C1 segment of cervical spinal cord (tissue), 14 donors: ENCODE measurements at places on chromosomes 2 and 18.

DNA sequence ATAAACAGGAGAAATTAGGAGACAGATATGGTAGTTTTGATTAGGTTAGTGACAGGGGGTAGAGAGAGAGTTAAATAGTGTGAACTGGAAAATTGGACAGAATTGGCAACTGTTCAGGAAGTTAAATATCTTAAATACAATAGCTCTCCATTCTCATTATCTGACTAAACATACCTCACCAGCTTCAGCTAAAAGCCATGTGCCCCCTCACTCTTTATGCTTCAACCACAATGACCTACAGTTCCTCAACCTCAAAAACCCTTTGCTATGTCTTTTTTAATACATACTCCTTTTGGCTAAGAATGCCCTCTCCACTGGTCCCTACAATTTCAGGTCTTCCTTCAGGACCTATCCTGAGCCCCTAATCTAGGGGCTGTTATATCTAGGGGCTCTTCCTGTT lies 740.2 kb upstream of the ZEB2 start:
- DNase-seq = no peak

GRCh38 chr18:10205151-10205550 lies 249.3 kb upstream of the APCDD1 start:
- no peak for DNase-seq

DNA sequence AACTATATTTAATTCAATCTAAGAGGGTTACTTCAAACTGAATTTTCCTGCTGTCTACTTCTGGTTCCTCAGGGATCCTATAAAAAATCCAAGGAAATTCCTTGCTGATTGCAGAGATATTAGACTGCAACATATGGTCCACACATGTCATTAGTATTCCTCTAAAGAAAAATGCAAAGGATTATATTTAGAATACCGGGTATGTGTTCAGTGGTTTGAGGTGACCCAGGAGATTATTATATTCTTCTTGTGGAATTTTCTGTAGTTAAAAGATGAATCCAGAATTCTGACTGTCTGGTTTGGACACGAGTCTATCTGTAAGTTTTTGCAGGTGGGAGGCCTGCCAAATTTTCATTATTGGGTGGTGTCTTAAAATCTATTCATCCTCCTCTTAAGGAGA lies 18.2 kb downstream of the HOXD1 start:
- no peak for DNase-seq

GRCh38 chr2:71705171-71705960 lies 252.0 kb downstream of the DYSF start:
- no peak for DNase-seq

DNA sequence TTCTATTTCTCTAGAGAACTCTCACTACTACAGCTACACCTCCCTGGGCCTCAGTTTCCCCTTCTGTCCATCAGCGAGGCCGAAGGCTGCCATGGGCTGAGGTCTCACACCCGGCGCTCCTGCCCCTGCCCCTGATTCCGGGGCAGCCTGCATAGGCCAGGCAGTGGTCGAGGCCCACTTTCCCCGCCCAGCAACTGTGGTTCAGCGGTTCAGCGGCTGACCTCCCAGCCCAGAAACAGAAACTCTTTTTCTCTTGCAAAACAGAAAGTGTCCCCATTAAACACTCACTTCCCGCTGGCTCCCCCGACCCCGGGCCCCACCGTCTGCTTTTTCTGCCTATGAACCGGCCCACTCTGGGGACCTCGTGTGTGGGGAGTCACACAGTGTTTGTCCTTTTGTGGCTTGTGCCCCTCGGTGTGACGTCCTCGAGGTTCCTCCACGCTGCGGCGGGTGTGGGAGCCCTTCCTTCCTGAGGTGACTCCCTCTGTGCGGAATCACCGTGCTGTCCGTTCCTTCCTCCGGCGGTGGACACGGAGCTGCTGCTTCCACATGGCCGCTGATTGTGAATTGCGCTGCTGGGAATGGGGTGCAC lies 16.0 kb downstream of the PDCD1 start:
- peak; percentile 32 for DNase-seq

DNA sequence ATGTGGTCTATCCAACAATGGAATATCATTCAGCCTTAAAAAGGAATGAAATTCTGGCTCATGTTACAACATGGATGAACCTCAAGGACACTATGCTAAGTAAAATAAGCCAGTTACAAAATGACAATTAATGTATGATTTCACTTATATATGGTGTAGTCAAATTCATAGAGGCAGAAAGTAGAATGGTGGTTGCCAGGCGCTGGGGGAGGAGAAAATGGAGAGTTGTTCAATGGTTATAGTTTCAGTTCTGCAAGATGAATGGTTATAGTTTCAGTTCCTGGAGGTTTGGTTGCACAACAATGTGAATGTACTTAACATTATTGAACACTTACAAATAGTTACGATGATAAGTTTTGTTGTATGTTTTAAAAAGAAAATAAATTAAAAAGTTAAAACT lies 79.2 kb upstream of the IL1R2 start:
- DNase-seq = no peak

- DNase-seq = no peak
Observed at GRCh38 chr2:212842544-212843185, 304.1 kb upstream of the ERBB4 start.

- DNase-seq = no peak
Observed at GRCh38 chr2:38131676-38132075, 55.7 kb upstream of the CYP1B1 start.

DNA sequence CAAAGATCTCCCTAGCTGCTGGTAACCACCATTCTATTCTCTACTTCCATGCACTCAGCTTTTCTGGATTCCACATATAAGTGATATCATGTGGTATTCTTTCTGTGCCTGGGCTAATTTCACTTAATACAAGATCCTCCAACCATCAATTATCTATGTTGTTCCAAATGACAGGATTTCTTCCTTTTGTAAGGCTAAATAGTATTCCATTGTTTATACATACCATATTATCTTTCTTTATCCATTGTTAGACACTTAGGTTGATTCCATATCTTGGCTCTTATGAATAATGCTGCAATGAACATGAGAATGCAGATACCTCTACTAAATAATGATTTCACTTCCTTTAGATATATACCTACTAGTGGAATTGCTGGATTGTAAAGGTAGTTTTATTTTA lies 66.2 kb downstream of the ROCK2 start:
- no peak for DNase-seq

- DNase-seq = no peak
Observed at GRCh38 chr18:36130039-36130831, 536 bp downstream of the ELP2 start.

DNA sequence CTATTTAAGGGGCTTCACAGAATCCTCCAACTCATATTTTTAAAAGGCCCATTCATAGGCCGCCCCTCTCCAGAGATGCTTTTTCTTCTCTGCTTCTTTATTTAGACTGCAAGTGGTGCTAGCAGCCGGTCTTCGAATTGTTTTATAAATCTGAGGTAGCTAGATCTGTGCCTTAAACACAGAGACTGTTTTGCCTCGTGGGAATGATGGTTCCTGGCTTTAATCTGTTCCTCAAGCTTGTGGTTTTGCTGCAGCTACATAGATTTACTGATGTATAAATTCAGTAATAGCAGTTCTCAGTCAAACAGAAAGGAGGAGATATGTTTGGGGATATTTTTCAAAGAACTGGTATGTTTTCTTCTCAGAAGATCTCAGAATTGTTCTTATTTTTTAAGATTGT lies 45.3 kb downstream of the TNFRSF11A start:
- DNase-seq = no peak

- no peak for DNase-seq
Observed at GRCh38 chr2:143356736-143357446, 227.7 kb downstream of the ARHGAP15 start.

GRCh38 chr2:121833358-121833723 lies 77.9 kb downstream of the TSN start:
- DNase-seq = no peak

- peak; percentile 83 for DNase-seq
Observed at GRCh38 chr2:65430603-65431420, 1.6 kb downstream of the SPRED2 start.

DNA sequence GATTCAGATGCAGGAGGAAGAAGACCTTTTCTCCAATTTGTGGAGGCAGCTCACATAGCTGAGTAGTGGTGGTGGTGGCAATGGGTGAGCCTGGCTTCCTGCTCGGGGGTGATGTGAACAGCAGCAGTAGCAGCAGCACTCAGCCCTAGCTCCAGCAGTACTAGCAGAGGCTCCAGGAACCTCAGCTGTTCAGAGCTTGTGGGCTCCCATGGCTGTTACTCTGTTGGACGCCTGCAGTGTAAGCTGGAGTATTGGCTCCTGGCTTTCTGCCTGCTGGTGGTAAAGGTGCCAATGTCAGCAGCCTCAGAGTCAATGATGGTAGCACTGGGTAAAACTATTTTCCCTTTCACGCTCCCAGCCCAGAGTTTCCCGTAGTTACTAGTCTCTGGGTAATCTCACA lies 3.1 kb upstream of the SEH1L start:
- DNase-seq = no peak

- no peak for DNase-seq
Observed at GRCh38 chr2:178295906-178296305, 101.6 kb downstream of the OSBPL6 start.

DNA sequence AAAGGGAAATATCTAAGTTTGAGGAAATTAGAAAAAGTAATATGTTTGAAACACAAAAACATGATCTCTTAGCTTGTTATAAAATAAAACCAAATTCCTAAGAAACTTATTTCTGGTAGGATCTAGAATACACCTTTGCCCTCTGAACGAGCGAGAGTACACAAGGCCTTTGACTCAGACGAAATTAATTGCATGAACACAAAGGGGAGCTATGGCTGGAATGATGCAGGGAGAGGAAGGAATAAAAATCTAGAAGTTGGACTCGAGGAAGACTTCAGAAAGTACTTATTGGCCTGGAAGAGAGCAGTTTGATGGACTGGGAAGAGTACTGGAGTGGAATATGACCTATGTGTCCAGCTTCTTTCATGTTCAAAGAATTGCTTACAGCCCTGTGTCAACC lies 927 bp upstream of the CRYGD start:
- DNase-seq = no peak

- DNase-seq = no peak
Observed at GRCh38 chr2:8154936-8155335, 526.9 kb upstream of the ID2 start.

- DNase-seq = no peak
Observed at GRCh38 chr2:52115750-52116149, 1083.8 kb upstream of the NRXN1 start.

DNA sequence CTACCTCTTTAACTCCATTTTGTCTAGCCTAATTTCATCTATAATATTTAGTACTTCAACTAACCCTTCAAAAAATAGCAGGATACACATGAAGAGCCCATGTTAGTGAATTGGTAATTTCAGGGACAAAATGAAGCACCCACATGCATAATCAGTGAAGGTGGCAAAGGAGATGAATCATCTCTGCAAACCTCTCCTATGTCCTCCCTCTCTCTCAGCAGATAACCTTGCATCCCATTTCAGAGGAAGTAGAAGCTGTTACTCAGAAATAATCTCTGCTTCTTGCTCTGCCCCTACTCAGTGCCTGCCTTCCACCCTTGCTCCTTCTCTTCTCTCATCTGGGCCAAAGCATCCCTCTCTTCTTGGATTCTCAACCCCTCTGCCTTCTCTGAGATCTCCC lies 60.2 kb upstream of the CAVIN2 start:
- DNase-seq = no peak
